Activated T-cell treated with anti-CD3 and anti-CD28 coated beads, Interleukin-2, amount 50 U/mL, for 24 hours (primary cell): ENCODE measurements at places on chromosomes 11 and 22.
A peak's percentile ranks its signal among the peaks of the same experiment; 100 is the strongest.

- no peaks in the 10 kb centered on the region for H3K27me3 ChIP-seq
- H3K36me3 ChIP-seq, result no peaks in the 10 kb centered on the region
- no peak for DNase-seq
- no peak overlapping the region for H3K27ac ChIP-seq
Observed at GRCh38 chr22:27984723-27985122, 65.7 kb upstream of the PITPNB start.

GRCh38 chr11:20197881-20198280 is 37.6 kb upstream of the DBX1 start:
- H3K27me3 ChIP-seq, result peaks cover 48% of the 10 kb centered on the region
- no peak for DNase-seq
- H3K36me3 ChIP-seq, result no peaks in the 10 kb centered on the region
- no peak overlapping the region for H3K4me3 ChIP-seq
- H3K27ac ChIP-seq, result no peak overlapping the region
- peaks cover 6% of the 10 kb centered on the region for H3K4me1 ChIP-seq

- DNase-seq, result peak; percentile 42
- H3K4me1 ChIP-seq, result peaks cover 35% of the 10 kb centered on the region
Observed at GRCh38 chr22:23913306-23913660, 19.1 kb downstream of the MIF start.

DNA sequence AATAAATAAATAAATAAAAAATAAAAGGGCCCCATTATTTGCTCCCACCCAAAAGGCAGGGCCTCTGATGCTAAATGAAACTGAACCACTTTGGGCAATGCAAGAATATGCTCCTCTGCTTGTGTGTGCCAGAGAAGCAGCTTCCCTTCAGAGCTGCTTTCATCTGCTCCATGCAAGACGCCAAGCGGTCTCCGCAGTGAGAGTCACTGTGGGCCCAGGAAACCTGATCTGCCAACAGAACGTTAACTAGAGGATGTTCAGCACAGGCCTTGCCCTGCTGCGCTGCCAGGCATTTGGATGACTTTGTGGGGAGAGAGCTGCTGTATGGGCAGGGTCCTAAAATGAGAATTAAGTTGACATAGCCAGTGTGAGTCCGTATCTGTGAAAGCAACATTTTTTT is 43.7 kb upstream of the APOA1 start:
- H3K27me3 ChIP-seq, result no peaks in the 10 kb centered on the region
- no peak overlapping the region for H3K27ac ChIP-seq
- peaks cover 30% of the 10 kb centered on the region for H3K4me1 ChIP-seq

GRCh38 chr11:95715777-95716241 is 73.8 kb downstream of the FAM76B start:
- H3K4me1 ChIP-seq, result peaks cover 62% of the 10 kb centered on the region
- peak overlapping the region; percentile 14 for H3K4me3 ChIP-seq
- H3K27me3 ChIP-seq, result peaks cover 2% of the 10 kb centered on the region
- peak overlapping the region; percentile 79 for H3K27ac ChIP-seq
- no peak for DNase-seq

DNA sequence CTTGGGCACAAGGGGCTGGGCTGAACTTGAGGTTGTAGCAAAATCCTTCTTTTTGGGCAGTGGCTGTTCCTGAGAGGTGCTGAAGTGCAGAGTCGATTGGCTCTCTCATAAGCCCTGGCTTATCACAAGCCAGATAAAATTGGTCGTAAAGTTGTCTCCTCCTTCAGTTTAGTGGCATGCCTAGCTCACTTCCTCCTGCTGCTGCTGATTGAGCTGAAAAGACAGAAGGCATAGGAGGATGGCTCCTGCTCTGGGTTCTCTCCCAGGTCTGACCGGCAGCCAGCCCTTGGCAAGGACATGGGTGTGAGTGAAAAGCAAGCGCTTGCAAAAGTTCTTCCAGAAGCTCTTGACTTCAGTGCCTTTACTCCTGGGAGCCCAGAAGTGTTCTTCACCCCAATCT is 83.9 kb downstream of the LDLRAD3 start:
- no peak overlapping the region for H3K27ac ChIP-seq
- H3K36me3 ChIP-seq, result no peaks in the 10 kb centered on the region
- H3K4me1 ChIP-seq, result no peaks in the 10 kb centered on the region
- H3K27me3 ChIP-seq, result peaks cover 4% of the 10 kb centered on the region
- DNase-seq, result no peak

DNA sequence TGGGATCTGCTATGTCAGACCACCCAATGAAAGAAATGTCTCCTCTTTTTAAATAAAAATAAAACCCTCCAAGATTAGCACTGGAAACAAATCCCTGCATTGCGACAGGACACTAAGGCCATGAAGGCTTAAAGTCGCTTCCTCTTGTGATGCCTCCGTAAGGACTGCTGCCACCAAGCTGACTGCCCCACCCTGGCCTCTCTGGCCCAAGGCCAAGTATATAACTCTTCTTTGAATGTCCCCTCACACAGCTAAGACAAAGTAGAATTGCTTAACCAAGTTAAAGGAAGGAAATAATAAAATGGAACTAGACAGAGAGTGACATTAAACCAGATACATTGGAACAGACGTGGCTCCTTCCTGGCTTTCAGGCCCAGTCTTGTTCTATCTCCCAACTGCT is 7.5 kb upstream of the NRGN start:
- H3K4me1 ChIP-seq, result no peaks in the 10 kb centered on the region
- no peak overlapping the region for H3K27ac ChIP-seq
- DNase-seq, result no peak
- no peaks in the 10 kb centered on the region for H3K36me3 ChIP-seq
- no peak overlapping the region for H3K4me3 ChIP-seq
- no peaks in the 10 kb centered on the region for H3K27me3 ChIP-seq

DNA sequence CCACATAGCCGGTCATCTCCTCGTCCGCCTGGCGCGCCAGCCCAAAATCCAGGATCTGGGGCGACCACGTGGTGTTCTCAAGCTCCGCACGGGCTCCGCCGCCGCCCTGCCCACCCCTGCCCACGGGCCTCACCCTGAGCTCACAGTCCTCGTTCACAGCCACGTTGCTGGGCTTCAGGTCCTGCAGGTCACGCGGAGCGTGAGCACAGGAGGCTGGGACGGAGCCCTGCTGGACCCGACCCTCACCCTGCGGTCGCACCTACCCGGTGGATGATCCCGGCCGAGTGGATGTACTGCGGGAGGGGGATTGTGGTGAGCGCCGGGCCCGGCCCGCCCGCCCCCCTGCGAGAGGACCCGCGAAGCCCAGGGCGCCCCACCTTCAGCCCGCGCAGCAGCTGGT is 3.2 kb downstream of the MAPK11 start:
- no peak for DNase-seq
- H3K36me3 ChIP-seq, result no peaks in the 10 kb centered on the region
- no peak overlapping the region for H3K27ac ChIP-seq
- no peak overlapping the region for H3K4me3 ChIP-seq
- H3K4me1 ChIP-seq, result peaks cover 24% of the 10 kb centered on the region
- H3K27me3 ChIP-seq, result peaks cover 27% of the 10 kb centered on the region

DNA sequence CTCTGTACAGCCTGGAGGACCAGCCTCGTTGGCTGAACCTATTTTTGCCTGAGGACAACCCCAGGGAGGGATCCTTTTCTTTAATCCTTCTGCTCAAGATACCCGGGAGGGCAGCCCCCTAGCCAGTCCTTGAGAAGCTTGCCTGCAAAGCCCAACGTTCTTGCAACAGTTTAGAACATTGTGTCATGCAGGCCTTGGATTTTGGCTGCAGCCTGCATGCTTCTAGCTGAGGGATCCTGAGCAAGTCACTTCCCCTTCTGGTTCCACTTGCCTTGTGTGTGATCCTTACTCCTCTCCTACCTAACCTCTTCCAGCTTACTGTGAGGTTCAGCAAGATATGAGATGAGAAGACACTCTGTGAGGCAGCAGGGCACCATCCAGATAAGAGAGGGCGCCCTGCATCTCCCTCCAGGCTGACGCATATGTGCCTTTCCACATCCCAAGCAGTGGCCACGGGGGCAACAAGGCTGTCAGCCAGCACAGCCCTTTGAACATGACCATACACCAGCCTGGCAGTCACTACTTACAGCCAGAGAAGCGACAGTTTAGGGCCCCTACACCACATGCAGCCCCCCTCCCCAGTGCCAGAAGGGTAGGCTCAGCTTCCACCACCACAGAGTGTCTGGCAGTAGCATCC is 76.1 kb downstream of the C11orf58 start:
- no peak overlapping the region for H3K4me3 ChIP-seq
- no peaks in the 10 kb centered on the region for H3K4me1 ChIP-seq
- no peaks in the 10 kb centered on the region for H3K36me3 ChIP-seq
- no peaks in the 10 kb centered on the region for H3K27me3 ChIP-seq

DNA sequence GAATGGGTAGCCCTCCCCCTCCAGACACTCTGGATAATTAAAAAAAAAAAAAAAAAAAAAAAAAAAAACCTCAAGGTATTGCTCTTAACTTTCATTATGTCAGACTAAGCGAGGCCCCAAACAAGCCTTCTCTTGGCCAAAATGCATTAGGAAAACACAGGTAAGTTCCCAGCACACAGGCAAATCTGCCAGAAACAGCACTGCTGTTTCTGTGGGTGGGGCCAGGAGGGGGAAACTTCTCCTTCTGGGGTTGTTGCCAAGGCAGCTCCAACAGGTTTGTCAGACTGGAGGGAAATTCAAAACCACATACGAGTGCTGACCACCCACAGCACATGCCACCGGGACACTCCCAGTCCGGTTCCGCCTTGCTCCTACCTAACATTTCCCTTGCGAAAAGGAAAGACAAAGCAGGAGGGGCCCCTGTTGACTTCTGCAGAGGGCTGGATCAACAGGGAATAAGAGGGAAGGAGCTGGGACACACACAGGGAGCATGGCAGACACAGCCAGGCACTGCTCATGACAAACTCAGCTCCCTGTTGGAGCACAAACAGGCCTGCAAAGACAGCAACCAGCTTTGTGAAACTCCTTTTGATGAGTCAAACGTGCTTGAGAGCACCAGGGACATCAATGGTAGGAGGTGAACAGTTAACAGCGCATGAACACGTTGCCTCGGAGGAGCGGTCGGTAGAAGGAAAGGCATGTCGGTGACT is 55.0 kb downstream of the MYH9 start:
- H3K36me3 ChIP-seq, result peaks cover 99% of the 10 kb centered on the region
- peak; percentile 72 for DNase-seq
- H3K27me3 ChIP-seq, result no peaks in the 10 kb centered on the region
- H3K4me3 ChIP-seq, result peak overlapping the region; percentile 83
- H3K4me1 ChIP-seq, result peaks cover 100% of the 10 kb centered on the region

GRCh38 chr22:34841911-34842310 is 224.0 kb upstream of the ISX start:
- peaks cover 12% of the 10 kb centered on the region for H3K27me3 ChIP-seq
- H3K36me3 ChIP-seq, result no peaks in the 10 kb centered on the region
- peaks cover 5% of the 10 kb centered on the region for H3K4me1 ChIP-seq
- H3K27ac ChIP-seq, result no peak overlapping the region
- no peak overlapping the region for H3K4me3 ChIP-seq
- DNase-seq, result no peak

DNA sequence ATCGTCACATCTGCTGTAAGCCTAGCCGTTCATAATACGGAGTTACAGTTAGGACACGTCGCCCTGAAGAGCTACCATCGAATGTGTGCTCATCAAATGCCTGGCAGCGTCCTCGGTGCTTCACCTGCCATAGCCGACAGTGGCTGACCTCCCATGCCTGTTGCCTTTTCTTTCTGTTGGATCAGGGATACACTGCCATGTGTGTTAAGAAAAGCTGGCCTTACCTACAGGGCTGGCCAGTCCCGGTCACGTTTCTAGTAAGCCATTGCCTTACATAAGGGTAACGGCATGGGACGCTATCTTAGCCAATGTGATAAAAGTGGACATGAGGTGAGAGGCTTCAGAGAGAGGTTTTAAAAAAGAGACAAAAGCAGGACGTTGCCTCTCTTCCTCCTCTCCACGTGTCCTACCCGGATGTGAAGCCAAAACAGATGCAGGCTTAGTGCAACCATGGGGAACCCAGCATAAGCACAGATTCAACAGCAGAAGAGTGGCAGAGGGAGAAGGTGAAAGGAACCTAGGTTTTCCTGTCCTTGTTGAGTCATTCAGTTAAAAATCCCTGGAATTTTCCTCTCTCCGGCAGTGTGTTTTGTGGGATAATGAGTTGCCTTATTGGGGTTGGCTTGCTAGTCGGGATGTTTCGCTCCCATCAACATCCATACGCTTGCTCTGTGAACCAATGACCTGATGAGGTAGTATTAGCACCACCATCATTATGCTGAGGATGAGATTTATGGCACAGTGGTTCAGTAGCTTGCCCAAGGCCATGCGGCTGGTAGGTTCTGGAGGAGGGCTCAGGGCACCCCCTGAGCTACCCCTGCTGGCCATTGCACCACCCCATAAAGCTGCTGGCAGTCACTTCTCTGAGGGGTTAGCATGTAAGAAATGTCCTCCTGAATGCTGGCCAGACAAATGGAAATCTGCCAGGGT is 67.4 kb upstream of the B3GAT1 start:
- H3K4me3 ChIP-seq, result no peak overlapping the region
- no peaks in the 10 kb centered on the region for H3K36me3 ChIP-seq
- H3K27ac ChIP-seq, result no peak overlapping the region
- H3K4me1 ChIP-seq, result no peaks in the 10 kb centered on the region
- peaks cover 32% of the 10 kb centered on the region for H3K27me3 ChIP-seq

GRCh38 chr11:35586222-35586621 is 32.0 kb upstream of the FJX1 start:
- no peak overlapping the region for H3K4me3 ChIP-seq
- H3K4me1 ChIP-seq, result no peaks in the 10 kb centered on the region
- peaks cover 57% of the 10 kb centered on the region for H3K27me3 ChIP-seq
- no peak overlapping the region for H3K27ac ChIP-seq

DNA sequence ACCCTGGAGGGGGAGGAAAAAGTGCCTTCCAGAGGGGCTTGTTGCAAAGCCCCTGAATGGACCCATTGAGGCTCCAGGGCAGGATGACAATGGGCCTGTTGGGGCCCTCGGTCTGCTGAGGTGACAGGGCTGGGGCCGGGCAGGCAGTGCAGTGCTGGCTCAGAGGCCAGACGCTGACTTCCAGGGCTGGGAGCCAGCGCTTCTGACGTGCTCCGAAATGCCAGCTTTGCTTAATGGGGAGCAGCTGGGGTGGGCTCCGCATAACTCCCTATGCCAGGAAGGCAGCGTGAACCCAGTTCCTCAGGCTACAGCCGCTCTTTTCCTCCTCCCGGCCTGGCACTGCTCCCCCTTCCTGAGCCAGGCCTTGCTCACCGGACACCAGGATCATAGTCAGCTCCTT is 17.7 kb downstream of the NAV2 start:
- no peak overlapping the region for H3K4me3 ChIP-seq
- no peak overlapping the region for H3K27ac ChIP-seq
- H3K27me3 ChIP-seq, result no peaks in the 10 kb centered on the region
- no peaks in the 10 kb centered on the region for H3K36me3 ChIP-seq
- no peaks in the 10 kb centered on the region for H3K4me1 ChIP-seq

GRCh38 chr22:41504397-41504796 is 35.5 kb downstream of the ACO2 start:
- peak overlapping the region; percentile 12 for H3K27ac ChIP-seq
- H3K36me3 ChIP-seq, result peaks cover 84% of the 10 kb centered on the region
- no peaks in the 10 kb centered on the region for H3K27me3 ChIP-seq
- no peak overlapping the region for H3K4me3 ChIP-seq

- peaks cover 10% of the 10 kb centered on the region for H3K4me1 ChIP-seq
- no peak overlapping the region for H3K4me3 ChIP-seq
- no peaks in the 10 kb centered on the region for H3K27me3 ChIP-seq
- H3K27ac ChIP-seq, result no peak overlapping the region
- peaks cover 9% of the 10 kb centered on the region for H3K36me3 ChIP-seq
Observed at GRCh38 chr22:24007253-24008021, 2.2 kb upstream of the GSTT4 start.

- H3K27ac ChIP-seq, result no peak overlapping the region
- H3K4me3 ChIP-seq, result peak overlapping the region; percentile 77
- H3K27me3 ChIP-seq, result peaks cover 69% of the 10 kb centered on the region
- DNase-seq, result peak; percentile 50
- no peaks in the 10 kb centered on the region for H3K36me3 ChIP-seq
- peaks cover 16% of the 10 kb centered on the region for H3K4me1 ChIP-seq
Observed at GRCh38 chr11:16925561-16926065, 88.6 kb downstream of the PLEKHA7 start.
